ENCODE measurements at places on chromosomes 2 and 18. TPM values are rescaled to one million over a fixed set of nuclear protein-coding genes. Genes with fewer than 3 reads are reported as not detected.

The ABCG5 gene
- total RNA-seq, result not detected

The CREG2 gene
- 1.1 TPM for total RNA-seq

The UGT1A4 gene
- not detected for total RNA-seq

The ALPP gene
- total RNA-seq, result not detected

The ERMN gene
- 0.28 TPM for total RNA-seq

The SGPP2 gene
- total RNA-seq, result under 0.01 TPM

The RNU2-63P gene
- total RNA-seq, result not detected

The PPP4R3B gene
- 52.0 TPM for total RNA-seq

The CABYR gene
- 5.9 TPM for total RNA-seq

The MAL gene
- total RNA-seq, result 0.96 TPM

The TEX44 gene
- total RNA-seq, result not detected

The SCYGR4 gene
- total RNA-seq, result not detected

The IL36G gene
- total RNA-seq, result not detected

The SLC5A6 gene
- total RNA-seq, result 30.3 TPM

The APLF gene
- 3.5 TPM for total RNA-seq

The CRACDL gene
- total RNA-seq, result not detected

The FBXO15 gene
- total RNA-seq, result 0.38 TPM

The RNF144A gene
- 0.56 TPM for total RNA-seq

The WBP1 gene
- total RNA-seq, result 58.9 TPM

The L3MBTL4 gene
- under 0.01 TPM for total RNA-seq

The STON1 gene
- 20.0 TPM for total RNA-seq

The ITPRID2 gene
- total RNA-seq, result 147 TPM

The GCG gene
- not detected for total RNA-seq

The PSTPIP2 gene
- total RNA-seq, result 10.0 TPM

The TTR gene
- not detected for total RNA-seq

The LINC00305 gene
- total RNA-seq, result not detected

The RESP18 gene
- total RNA-seq, result not detected

The FN1 gene
- total RNA-seq, result 5,379 TPM

The TBR1 gene
- total RNA-seq, result not detected

The CFC1 gene
- total RNA-seq, result not detected

The LYG2 gene
- total RNA-seq, result not detected

The SAG gene
- total RNA-seq, result not detected

The ALLC gene
- under 0.01 TPM for total RNA-seq

The ECEL1 gene
- total RNA-seq, result not detected
